ENCODE measurements at places on chromosomes 12 and 14. TPM values are rescaled to one million over a fixed set of nuclear protein-coding genes. Genes with fewer than 3 reads are reported as not detected.

DNA sequence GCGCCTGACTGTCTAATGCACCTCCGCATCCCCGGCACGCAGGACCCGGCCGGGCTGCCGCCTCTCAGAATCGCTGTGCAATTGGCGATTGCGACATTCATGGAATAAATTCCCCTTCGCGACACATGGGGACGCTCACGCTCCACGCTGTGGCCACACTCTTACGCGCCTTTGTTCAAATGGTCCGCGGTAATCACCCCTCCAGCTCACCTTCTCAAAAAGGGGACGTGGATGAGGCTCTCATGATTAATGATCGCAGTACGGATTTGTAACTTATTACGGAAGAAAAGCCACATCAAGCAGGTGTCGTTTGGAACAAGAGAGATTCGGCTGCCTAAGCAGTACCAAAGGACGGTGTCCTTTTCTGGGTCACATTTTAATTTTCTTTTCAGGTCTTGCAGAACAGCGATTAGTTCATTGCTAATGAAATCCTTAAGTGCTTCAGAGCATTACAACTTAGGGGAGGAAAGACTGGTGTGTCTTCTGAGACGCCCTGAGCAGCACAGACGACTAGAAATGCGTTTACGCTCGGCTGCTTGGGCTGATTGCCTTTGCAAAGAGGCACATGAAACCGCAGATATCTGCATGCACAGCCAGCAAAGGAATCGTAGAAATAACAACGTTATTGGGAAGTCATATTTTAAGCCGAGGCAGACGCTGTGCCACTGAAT lies 37.3 kb upstream of the ADGRD1 start:
- peak; percentile 69 for DNase-seq

MYF5 gene
- 0.18 TPM for polyA plus RNA-seq

GLIPR1L1 gene
- polyA plus RNA-seq: 0.35 TPM

DNA sequence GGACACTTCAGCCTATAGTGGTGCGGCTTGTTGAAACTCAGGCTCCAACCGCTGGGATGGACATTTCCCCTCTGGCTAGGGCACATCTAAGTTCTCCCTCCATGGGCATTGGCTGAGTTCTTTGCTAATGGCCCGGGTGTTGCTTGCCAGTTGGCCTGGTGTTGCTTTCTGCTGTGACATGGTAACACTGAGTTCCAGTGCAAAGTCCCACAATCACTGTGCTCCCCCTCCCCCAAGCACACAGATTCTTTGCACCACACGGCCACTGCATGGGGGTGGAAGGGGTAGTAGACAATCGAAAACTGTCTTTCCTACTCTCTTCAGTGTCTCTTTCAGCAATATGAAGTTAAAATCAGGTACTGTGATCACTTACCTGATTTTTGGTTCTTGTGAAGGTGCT lies 308.2 kb downstream of the FUT8 start:
- no peak for DNase-seq

DNA sequence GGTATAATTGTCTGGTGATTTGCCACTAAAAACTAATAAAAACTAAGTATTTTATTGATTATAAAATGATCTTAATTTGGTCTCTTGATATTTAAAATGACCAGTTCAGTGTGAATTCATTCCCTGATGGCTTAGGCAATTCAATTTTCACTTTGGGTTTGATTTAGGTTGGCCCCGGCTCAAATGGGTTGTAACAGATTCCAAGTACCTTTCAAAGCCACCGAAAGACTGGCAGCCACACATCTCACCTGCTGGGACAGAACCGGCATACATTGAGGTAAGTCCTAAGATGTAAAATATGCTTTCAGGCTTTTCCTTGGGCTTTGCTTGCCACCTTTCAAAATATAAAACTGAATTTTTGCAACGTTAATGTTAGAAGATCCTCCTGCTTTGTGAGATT lies 77.5 kb upstream of the ATF1 start:
- DNase-seq: no peak

DNA sequence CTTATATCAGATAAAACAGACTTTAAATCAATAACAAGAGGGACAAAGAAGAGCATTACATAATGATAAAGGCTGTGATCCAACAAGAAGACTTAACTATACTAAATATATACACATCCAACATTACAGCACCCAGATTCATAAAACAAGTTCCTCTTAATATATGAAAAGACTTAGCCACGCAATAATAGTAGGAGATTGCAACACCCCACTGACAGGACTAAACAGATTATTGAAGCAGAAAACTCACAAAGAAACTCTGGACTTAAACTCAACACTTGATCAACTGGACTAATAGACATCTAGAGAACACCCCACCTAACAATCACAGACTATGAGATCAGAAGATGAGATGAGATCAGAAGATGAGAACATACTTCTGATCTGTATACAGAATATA lies 5.7 kb upstream of the CLEC14A start:
- no peak for DNase-seq

GRCh38 chr12:93245543-93245942 lies 132.2 kb upstream of the NUDT4 start:
- DNase-seq: no peak

GRCh38 chr14:75561013-75561432 lies 17.4 kb upstream of the FLVCR2 start:
- peak; percentile 84 for DNase-seq

DNA sequence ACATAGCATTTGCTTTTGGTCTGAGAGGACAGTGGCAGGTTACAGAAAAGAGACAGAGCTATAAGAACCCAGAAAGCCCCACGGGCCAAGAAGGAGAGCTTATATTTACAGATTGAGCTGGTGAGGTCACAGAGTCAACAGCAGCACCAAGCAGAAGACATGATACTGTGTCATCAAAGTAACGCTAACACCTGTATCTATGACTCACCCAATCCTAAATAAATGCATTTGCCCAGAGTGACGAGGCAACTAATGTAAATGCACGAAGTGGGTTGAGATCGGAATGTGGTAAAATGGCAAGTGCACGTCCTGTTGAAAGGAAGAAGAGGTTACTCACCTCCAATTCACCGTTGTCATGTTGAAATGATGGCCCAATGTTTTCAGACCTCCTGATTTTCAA lies 6.7 kb upstream of the CD163L1 start:
- no peak for DNase-seq

SLC39A2 gene
- 2.2 TPM for polyA plus RNA-seq

CNTN1 gene
- 33.9 TPM for polyA plus RNA-seq

- no peak for DNase-seq
These were observed 26.0 kb downstream of the MAPK1IP1L start for GRCh38 chr14:55077170-55078151.

KRT6B gene
- polyA plus RNA-seq: not detected

DNA sequence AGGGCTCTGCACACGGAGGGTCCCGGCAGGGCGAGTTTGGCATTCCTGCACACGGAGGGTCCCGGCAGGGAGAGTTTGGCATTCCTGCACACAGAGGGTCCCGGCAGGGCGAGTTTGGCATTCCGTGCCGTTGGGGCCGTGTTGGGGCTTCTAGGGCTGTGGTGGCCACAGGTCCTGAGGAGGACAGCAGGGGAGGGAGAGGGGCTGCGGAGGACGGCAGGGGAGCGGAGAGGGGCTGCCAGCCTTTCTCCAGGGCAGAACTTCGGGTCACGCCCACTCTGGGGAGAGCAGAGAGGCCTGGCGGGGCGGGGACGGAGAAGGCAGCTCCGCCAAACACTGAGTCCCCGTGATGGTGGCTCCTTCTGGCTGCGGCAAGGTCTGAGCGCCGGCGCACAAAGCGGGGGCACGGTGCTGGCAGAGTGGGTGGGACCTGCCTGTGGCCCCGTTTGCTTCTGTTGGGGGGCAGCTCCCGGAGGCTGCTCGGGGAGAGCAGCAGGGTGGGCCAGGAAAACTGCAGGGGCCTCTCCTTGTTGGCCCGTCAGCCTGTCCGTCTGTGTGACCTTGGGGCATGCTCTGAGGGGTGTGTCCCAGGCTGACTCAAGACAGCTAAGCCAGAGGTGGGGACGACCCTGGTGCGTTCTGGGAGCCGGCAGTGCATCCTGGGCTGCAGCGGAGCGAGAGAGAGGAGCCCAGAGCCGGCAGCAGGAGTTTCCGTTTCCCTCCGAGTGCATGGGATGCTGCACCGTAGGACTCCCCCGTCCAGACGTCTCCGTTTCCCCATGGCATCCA lies 60.2 kb downstream of the LRCOL1 start:
- no peak for DNase-seq

DLK1 gene
- polyA plus RNA-seq: 15.2 TPM

GRCh38 chr12:48390026-48390425 lies 39.3 kb upstream of the ZNF641 start:
- peak; percentile 11 for DNase-seq

CSRP2 gene
- 96.1 TPM for polyA plus RNA-seq

GRCh38 chr12:21526053-21526452 lies at the start of gene SPX:
Gene SPX, plus strand, starts transcription at chr12:21526296. Its CDS starts 177 bp downstream, at chr12:21526473.
- DNase-seq: no peak

- no peak for DNase-seq
These were observed 195.9 kb upstream of the PLEKHG7 start for GRCh38 chr12:92506891-92507290.

IAPP gene
- polyA plus RNA-seq: not detected

GPRC5A gene
- 12.4 TPM for polyA plus RNA-seq

SLC24A4 gene
- polyA plus RNA-seq: 0.13 TPM

Data from renal pelvis (tissue), 12 donors.